ENCODE measurements at places on chromosomes 3 and 15.

GRCh38 chr3:65662095-65662494 lies 376.6 kb downstream of the MAGI1 start:
- DNase-seq = no peak

DNA sequence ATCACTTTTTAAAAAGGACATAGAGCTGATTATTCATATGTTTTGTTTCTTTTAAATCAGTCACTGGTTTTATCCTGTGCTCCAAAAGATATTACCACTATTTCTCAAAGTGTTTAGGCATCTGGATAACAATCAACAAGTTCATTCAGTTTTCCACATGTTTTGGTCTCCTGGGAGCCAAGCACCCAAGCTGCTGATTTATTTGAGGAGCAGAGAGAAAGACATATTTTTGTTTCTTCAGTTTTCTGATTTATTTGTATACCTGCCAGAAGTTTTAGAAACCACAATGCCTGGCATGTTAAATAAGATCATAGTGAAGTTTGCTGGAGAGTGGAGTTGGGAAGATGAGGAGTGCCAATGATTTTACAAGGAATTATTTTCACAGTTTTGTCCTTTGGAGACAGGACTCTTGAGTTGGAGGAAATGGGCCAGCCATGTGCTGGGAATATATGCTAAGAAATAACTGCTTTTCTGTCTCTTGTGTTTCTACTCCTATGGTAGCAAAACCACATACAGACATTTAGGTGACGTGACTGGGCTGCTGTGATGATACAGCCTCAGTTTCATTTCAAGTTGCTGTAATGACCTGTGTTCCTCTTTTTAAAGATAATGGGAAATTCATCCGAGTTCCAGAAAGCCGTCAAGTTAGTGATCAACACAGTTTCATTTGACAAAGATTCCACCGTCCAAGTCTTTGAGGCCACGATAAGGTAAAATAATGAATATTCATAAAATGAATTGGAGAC lies 11.7 kb downstream of the EDEM1 start:
- no peak for DNase-seq

- DNase-seq = no peak
These were observed 107.8 kb downstream of the PTPRG start for GRCh38 chr3:61669203-61669602.

DNA sequence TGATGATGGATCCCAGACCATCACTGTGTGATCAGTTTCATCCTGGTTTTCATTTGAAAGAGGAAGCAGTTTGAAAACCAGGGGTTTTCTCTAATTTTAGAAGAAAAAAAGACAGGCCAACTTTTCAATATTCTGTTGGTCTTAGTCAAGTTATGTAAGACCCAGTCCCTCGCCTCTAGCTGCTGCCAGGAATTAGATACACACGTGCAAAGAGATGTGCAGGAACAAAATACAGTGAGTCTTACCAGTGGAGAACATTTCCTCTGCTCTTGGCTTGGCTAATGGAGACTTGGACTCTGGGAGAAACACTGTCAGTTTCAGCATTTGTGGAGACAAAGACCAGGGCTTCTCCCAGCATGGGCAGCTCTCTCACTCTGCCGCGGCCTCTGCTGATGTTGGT lies 214.9 kb upstream of the C2CD4B start:
- no peak for DNase-seq

DNA sequence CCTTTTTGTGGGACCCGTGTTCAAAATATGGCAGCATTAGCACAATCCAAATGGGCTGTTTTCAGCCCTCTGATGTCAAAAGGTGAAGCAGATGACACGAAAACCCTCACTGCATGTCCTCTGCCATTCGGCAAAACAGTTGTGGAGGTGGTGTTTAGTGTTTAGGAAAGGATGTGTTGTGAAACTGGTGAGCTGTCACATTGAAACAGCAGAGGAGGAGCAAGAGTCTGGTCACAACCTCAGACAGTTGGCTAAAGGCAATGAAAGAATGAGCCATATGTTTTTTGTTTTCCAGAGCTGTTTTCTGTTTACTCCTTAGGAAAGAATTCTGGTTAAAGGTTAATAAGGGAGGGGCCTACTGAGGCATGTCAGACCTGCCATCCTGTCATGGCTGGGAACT lies 140.7 kb downstream of the VPS8 start:
- DNase-seq = no peak

Measured in stimulated activated CD4-positive, alpha-beta T cell treated with anti-CD3 and anti-CD28 coated beads, TNF-alpha, amount 100 ng/mL, for 48 hours (primary cell).